Retina (tissue), 1 donor: ENCODE measurements at places on chromosomes 3 and 15.

DNA sequence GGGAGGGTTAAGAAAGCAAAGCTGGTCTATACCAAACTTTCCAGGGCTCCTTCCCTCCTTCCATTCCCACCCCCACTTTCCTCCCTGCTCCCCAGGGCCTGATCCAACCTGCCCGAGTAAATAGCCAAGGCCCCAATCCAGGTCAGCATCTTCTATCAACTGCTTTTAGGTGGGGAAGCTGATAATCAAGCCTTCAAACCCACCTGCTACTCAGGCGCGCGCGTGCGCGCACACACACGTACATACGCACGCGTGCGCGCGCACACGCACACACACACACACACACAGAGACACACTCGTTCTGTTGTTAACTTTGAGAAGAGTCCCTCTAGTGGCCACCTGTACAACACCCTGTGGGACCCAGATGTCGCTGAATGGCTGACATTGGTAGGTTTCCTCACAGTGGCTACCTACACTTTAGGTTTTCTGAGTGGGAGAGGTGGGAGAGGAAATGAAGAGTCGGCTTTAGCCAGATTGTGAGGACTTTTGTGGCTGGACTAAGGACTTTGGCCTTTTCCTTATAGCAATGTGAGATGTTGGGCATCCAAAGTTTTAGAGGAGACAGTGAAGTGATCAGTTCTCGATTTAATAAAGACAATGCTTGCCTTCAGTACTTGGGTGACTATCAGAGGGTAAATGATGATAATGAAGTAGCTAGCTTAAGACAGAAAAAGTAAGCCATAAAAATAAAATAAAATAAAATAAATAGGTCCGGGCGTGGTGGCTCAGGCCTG lies 179.9 kb upstream of the C2CD4B start:
- DNase-seq = peak; percentile 76

DNA sequence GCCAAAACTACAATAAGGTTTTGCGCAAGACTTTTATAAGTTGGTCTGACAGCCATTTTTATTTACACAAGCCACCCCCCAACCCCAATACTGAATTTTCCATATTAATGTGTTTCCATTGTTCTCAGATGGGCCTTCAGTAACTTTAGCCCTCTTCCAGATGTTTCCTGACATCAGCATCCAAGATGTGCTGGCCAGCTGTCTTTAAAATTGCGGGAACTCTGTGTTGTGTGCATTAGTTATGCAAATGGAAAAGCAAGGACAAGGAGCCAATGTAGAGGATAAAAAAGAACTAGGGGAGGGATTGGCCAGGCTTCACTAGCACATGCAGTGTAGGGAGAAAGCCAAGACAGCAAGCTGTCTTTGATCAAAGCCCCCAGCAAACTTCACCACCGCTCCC lies 45.4 kb downstream of the COMMD2 start:
- no peak for DNase-seq

DNA sequence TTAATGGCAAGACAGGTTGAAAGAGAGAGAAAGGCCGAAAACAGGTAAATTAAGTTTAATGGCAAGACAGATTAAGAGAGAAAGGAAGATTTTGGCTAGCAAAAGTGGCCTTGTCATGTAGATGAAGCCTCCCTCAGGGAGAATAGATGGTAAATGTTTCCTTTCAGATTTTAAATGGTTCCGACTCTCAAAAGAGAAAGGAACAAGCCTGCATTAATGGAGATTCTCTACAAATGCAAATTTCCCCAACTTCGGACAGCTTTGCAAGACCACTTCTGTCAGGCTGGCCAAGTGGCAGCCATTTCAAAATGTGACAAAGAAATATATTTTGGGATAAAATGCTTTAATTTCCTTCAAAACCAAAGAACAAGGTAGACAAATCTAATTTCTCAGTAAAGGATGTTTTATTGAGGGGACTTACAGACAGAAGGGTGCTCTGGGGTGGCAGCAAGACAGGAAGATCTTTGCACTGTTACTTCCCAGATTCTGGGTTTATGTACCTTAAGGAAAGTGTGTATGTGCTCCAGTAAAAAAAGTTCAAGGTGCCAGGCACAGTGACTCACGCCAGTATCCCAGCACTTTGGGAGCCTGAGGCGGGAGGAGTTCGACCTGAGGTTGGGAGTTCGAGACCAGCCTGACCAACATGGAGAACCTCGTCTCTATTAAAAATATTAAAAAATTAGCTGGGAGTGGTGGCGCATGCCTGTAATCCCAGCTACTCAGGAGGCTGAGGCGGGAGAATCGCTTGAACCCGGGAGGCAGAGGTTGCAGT lies 626.3 kb upstream of the NAALADL2 start:
- DNase-seq = no peak

- DNase-seq = no peak
Observed at GRCh38 chr3:50246517-50246954, 10.5 kb downstream of the GNAI2 start.

DNA sequence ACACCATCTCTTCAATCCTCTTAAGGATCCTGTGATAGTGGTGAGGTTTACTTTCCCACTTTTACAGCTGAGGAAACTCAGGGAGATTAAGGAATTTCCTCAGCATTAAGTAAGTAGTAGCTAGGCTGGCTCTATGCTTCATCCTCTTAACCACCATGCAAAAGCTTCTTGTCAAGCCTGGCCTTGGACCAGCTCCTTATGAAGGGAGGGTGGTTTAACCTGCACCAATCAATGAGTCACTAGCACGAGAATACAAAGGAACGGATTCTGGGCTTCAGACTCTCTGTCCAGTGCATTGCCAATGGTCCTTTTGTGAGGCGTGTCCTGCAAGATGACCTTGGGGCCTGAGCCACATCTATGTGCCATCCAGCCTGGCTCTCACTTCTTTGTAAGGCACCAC lies 202.0 kb upstream of the CFAP20DC start:
- DNase-seq = no peak
